ENCODE measurements at places on chromosomes 13 and 19. TPM values are rescaled to one million over a fixed set of nuclear protein-coding genes. Genes with fewer than 3 reads are reported as not detected.

- no peak for DNase-seq
These were observed 74.5 kb upstream of the RAP2A start for GRCh38 chr13:97359181-97360057.

DNA sequence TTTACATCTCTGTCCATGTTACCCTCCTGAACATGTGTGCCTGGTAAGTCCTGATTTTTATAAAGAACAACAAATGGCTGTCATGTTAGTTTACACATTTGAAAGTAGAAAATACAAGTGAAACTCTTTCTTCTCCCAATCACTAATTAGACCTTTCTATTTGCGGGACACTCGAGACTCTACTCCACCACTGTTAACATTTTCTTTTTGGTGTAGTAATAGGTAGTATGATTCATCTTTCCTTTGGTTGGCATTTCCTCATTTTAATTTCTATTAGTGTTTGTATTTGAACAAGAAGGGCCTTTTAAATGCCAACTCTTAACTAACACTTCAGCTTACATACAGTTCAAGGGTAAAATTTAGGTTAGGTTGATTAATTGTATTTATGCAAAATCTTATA is 371.1 kb downstream of the PCDH9 start:
- DNase-seq: no peak

GRCh38 chr13:79709471-79709870 is 228.5 kb downstream of the NDFIP2 start:
- no peak for DNase-seq

DNA sequence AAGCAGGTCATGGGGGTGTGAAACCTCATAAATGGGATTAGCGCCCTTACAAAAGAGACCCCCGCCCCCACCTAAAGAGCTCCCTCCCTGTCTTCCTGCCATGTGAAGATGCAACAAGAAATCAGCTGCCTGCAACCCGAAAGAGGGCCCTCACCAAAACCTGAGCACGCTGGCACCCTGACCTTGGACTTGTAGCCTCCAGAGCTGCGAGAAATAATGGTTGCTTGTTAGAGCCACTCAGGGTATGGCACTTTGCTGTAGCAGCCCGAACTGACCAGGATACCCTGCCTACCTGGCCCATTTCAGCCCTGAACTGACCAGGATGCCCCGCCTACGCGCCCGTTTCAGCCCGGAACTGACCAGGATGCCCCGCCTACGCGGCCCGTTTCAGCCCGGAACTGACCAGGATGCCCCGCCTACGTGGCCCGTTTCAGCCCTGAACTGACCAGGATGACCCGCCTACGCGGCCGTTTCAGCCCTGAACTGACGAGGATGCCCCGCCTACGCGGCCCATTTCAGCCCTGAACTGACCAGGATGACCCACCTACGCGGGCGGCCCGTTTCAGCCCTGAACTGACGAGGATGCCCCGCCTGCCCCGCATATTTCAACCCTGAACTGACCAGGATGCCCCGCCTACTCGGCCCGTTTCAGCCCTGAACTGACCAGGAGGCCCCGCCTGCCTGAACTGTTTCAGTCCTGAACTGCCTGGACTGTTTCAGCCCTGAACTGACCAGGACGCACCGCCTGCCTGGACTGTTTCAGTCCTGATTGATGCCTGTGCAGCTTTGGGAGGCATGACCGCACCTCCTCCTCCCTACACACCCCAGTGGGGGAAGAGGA is 120.0 kb downstream of the UQCRFS1 start:
- no peak for DNase-seq

Gene ZNF829
- 3.2 TPM for total RNA-seq

DNA sequence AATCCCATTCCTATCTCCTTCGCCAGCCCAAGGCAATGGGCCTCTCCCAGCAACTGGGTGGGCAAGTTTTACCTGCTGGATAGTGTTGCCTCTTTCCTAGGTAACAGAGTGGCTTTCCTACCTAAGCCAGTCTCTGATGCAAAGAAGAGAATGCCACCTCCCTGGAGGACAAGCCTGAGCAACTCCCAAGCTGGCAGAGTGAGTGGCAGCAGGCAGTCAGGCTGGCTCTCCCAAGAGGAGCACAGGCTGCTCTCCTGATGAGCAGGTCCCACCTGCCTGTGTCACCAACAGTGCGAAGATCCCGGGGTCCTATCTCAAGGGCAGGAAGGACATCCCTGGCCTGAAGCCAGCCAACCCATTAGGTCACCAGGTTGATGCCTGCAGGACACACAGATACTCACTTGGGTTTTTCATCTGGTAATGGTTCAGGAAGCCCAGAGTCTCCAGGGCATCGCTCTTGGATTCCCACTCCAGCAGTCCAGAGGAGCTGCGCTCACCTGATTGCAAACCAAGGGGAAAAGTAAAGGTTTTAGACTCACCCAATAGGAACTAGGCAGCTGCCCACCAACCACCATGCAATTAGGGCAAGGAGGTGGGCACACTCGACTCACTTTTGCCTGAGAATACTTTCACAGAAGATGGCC is 5.5 kb upstream of the ECH1 start:
- no peak for DNase-seq

Gene COMP
- total RNA-seq: 0.15 TPM

DNA sequence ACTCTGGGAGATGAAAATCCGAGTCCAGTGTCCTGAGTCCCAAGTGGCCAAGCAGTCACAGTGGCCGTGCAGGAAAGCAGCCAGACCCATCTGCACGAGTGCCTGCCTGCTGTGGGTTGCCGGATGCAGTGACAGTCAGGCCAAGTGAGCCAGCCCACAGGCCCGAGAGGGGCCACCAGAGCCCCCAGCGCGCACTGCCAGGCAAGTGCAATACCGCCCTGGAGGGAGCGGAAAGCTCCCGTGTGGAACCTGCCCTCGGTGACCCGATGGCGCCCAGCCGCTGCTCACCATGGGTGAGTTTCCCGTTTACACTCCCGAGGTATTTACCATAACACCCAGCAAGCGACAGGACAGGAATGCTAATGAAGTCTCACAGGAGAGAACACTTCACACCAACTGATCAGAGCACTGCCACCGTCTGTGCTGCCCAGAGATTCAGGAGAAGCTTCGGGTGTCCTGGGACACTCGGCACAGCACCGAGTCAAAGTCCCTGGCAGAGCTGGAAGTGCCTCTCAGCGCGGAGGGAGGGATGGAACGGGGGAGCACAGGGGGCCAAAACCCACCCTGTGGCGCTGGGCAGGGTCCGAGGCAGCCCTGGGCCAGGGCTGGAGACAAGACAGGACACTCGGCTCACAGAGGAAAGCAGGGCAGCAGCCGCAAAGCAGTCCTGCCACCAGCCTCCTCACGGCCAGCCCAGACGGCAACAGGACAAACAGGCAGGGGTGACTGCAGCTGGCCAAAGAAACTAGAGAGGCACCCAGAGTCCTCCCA is 21.3 kb upstream of the TINCR start:
- DNase-seq: no peak

DNA sequence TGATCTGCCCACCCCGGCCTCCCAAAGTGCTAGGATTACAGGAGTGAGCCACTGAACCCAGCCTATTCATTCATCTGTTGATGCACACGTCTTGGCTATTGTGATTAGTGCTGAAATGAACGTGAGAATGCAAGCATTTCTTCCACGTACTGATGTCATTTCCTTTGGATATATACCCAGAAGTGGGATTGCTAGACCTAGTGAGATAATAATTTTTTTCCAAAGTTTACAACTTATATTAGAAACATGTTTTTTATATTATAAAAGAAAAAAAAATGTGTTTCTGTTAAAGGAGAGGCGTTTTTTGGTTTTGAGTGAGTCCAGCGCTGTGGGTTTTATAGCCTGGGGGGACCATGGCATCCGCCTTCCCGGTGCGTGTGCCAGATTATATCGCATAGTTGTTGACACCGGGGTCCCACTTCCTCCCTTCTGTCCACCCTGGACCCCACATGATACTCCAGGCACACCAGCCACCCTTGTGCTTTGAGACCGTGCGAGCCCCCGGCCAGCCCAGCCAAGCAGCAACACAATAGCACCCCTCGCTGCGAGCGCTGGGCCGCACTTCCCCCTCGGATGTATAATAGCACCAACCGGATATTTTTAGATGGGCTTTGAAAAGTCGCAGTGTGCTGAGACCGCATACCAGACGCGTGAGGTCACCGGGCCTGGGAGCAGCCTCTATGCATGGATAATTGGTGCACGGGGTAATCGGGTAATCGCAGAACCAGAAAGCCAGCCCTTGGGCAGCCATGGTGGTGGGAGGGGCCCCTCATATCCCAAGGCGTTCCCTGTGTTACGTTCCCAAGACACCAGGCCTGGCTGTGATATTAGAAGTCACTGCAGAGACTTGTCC is 59.6 kb downstream of the MYO9B start:
- peak; percentile 92 for DNase-seq

DNA sequence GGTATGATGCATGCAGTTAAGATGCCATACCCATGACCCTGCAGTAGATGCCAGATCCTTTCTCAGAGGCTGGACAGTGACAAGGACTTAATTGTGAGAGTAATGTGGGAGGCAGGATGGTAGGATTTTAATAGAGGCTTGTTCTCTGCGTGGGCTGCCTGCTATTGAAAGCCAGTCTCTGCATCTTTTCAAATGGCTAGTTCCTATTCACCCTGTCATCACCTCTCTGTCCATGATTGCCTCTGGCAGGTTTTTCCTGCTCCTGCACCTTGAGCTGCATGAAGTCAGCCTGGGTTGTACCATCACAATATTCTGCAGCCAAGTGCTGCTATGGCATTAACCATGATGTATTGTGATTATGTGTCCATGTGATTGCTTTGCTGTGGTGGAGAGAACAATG is 440.5 kb downstream of the ITGBL1 start:
- peak; percentile 8 for DNase-seq

DNA sequence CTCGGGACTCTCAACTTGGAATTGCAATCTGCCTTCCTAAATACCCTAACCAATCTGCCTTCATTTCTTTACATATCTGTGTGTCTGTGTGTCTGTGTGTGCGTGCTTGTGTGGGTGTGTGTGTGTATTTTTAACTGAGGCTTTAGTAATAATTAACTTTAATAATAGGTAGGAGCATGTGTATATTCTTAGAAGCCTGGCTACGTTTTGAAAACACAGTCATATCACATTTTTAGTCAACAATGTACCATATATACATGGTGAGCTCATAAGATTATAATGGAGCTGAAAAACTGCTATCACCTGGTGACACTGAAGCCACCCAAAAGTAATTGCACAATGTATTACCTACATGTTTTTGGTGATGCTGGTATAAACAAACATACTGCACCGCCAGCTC is 65.4 kb upstream of the ATXN8OS start:
- DNase-seq: no peak

- DNase-seq: no peak
These were observed 274.8 kb downstream of the TSHZ3 start for GRCh38 chr19:31074199-31075125.

All from heart right ventricle (tissue), 16 donors.